T-helper 17 cell (primary cell): ENCODE measurements at places on chromosomes 4 and X.

DNA sequence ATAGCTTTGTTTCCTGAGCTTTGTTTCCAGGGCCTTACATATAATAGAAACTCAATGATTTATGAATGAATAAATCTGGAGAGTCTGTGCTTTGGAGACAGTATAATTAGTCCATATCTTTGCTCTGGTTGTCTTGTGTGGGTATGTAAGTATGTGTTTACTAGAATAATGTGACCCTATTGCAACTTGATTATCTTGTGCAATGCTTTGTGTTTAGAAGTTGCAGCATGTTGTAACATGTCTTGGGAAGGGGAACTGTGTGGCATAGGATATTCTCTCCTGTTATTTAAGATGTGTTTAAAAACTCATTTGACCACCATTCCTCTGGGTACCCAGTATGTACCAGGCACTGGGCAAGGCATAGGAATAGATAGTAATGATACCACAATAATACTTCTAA lies 6.1 kb downstream of the SPATA18 start:
- DNase-seq = no peak

GRCh38 chr4:10023050-10023419 lies 1.7 kb upstream of the SLC2A9 start:
- no peak for DNase-seq

DNA sequence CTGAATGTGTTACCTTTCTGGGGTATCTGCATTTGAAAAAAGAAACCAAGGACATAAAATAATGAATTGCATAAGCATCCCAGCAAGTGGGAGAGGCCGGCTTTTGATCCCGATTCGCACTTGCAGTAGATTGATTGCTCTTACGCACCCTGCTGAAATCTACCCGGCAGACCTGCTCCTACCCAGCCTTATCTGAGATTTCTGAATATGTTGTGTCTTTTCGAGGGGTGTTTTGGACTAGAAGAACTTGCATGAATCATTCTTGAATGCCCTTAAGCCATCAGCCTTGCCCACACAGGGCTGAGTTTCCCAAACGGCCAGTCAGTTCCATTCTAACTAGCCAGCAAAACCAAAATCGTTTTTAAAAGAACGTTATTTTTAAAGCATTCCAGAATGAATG lies 174.4 kb upstream of the BCOR start:
- DNase-seq = no peak

GRCh38 chr4:15003891-15004738 lies 1.8 kb downstream of the CPEB2 start:
- DNase-seq = peak; percentile 56

DNA sequence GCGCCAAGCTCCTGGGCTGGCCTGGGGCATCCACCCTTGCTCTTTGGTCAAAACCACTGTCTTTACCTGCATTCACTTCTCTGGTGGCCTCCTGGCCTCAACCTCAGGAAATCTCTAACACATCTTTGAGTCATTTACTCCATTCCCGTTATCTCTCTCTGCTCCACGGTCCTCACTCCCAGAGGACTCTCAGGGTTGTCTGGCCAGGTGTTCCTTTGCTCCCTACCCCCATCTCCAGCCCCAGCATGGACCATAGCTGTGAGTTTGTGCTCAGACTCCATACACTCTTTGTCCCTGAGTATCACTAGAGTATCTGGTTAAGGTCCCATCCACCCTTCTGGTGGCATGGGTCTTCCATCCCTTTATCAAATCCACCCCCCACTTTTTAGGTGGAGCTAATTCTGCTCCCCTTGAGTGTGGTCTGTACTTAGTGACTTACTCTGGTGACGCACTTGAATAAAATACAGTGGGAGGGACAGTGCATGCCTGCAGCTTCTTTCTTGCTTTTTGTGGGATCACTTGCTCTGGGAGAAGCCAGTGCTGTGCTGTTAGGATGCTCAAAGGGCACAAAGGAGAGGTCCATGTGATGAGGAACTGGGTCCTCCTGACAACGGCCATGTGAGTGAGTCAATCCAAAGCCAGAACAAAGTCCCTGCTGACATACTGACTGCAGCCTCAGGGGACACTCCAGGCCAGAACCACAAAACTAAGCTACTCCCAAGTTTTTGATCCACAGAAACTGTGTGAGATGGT lies 44.3 kb downstream of the IGFBP7 start:
- no peak for DNase-seq

DNA sequence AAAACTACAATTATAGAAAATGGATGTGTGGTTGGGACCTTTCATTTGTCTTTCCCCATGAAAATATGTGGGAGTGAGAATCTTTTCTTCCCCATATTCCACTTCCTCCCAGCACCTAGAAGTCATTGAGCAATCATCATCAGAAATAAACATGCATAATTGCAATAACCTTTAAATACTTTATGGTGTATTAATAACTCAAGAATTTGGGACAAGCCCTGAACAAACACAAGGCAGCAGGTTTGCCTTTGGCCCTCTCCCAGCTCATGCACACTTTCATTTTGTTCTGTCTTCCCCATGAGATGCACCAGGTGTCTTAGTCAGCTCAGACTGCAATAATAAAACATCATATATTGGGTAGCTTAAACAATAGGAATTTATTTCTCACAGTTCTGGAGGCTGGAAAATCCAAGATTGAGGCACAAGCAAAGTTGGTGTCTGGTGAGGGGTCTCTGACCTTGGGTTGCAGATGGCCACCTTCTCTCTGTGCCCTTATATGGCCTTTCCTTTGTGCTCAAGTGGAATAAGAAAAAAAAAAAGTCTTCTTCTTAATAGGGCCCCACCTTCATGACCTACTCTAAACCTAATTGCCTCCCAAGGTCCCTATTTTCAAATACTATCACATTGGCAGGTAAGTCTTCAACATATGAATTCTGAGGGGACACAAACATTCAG lies 34.7 kb upstream of the TMEM184C start:
- no peak for DNase-seq

- no peak for DNase-seq
Measured at GRCh38 chr4:54556051-54556450, 101.7 kb upstream of the KIT start.

GRCh38 chrX:30521440-30522182 lies 56.0 kb downstream of the TASL start:
- no peak for DNase-seq

DNA sequence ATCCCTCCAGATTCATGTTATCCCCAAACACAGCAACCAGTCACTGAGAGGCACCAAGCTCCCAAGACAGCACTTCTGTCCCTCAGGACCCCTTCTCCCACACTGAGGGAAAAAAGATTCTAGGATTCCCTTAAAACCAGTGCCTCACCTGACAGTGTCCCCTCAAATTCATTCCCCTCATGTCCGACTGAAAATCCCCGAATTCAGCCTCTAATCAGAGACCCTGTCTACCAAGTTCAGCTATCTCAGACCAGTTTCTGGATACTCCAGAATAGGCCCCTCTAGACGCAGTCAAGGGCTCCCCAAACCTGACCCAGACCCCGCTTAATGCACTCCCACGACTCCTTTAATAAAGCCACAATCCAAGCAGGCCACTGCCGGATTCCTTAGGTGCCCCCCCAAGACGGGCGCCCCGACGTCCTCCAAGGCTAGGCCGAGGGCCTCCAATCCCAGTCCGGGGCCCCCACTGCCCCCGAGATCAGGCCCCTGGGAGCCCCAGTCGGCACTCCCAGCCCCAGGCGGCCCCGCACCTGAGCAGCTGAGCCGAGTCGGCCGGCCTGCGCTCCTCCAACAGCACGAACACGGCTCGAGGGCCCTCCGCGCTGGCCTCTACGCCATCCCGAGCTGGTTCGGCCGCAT lies 457 bp downstream of the TFE3 start:
- DNase-seq = no peak

DNA sequence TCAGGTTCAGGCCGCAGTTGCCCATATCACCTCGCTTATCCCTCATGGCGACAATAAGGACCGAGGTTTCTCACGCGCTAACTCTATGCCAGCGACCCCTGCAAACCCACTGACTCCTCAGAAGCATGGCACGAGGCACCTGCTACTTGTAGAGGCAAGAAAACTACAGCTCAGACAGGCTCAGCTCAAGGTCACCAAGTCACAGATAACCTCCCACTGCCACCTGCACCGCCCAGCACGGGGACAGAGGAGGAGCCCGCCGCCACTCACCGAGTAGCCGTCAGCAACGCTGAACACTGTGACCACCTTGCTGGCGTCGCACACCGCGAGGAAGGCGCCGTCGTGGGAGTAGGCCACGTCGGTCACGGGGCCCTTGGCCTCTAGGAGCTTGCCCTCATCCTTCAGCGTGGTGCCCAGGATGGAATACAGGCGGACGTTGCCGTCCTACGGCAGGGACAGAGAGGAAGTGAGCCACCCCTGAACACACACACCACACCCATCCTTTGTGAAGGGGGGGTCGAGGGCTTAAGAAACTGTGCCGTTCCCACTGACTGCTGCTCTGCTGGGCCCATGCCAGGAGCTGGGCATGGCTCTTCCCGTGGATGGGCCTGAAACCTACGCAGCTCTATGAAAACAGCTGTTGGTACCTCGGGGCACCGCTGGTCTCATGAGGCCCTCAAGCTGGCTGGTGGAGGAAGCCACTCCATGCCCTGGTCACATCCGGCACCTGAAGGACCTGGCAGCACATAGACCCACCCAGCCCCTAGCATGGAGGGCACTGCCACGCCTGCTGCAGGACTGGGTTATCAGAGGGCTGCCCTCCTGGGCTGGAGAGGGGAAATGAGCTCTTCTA lies 38.9 kb downstream of the WDR1 start:
- no peak for DNase-seq

GRCh38 chr4:65033899-65034298 lies 624.6 kb upstream of the TECRL start:
- no peak for DNase-seq

DNA sequence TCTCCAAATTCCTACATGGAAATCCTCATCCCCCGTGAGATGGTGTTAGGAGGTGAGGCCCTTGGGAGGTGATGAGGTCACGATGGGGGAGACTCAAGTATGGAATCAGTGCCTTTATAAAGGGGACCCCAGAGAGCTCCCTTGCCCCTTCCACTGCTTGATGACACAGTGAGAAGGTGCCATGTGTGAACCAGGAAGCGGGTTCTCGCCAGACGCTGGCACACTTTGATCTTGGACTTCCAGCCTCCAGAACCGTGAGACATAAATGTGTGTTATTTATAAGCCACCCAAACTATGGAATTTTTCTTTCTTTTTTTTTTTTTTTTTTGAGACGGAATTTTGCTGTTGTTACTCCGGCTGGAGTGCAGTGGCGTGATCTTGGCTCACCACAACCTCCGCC lies 237.6 kb downstream of the DHRSX start:
- DNase-seq = no peak

- DNase-seq = no peak
Measured at GRCh38 chr4:120830204-120830603, 92.3 kb downstream of the PRDM5 start.

DNA sequence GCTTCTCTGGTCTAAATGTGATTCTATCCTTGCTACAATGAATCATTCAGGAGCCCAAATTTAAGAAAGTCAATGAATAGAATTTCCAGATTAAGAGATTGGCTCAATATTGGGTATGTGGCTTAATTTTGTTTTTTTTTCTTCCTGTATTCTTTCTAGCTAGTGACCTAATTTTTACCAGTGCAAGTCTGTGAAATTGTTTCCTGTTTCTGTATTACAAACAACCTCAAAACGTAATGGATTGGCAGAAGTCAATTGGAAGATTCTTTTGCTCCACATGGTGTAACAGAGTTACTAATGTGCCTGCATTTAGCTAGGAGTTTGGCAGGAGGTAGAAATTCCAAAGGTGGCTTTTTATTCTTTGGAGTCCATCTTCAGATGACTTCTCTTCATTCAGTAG lies 17.6 kb downstream of the DYNLT3 start:
- no peak for DNase-seq

- DNase-seq = no peak
Measured at GRCh38 chr4:57037982-57038604, 59.4 kb downstream of the POLR2B start.

DNA sequence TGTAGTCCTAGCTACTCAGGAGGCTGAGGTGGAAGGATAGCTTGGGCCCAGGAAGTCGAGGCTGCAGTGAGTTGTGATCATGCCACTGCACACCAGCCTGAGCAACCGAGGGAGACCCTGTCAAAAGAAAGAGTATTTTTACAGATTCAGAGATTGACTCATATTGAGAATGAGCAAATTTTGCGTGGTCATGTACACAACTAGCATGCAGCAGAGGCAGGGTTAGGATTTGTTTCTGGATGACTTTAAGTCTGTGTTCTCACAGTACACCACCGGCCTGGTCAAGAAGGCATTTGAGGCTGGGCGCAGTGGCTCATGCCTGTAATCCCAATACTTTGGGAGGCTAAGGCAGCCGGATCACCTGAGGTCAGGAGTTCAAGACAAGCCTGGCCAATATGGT lies 44.8 kb upstream of the CBR4 start:
- DNase-seq = no peak

DNA sequence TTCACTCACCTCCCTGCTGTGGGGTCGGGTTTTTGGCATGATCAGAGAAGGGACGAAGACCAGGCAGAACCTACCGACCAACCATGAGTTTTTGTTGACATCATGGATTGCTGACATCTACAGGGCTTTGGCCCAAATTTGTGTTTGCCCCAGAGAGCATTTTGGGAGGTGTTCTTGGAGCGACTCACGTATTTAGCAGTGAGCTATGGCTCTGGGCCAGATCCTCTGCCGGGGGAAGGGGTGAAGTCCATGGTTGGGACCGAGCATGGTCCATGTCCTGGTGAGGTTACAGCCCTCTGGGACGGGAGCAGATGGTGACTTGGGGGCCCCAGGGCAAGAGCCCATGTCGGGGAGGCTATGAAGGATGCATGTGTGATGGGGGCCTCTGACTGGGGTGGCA lies 17.4 kb downstream of the SORCS2 start:
- no peak for DNase-seq

GRCh38 chr4:69075061-69075792 lies 21.0 kb upstream of the UGT2B7 start:
- DNase-seq = no peak

DNA sequence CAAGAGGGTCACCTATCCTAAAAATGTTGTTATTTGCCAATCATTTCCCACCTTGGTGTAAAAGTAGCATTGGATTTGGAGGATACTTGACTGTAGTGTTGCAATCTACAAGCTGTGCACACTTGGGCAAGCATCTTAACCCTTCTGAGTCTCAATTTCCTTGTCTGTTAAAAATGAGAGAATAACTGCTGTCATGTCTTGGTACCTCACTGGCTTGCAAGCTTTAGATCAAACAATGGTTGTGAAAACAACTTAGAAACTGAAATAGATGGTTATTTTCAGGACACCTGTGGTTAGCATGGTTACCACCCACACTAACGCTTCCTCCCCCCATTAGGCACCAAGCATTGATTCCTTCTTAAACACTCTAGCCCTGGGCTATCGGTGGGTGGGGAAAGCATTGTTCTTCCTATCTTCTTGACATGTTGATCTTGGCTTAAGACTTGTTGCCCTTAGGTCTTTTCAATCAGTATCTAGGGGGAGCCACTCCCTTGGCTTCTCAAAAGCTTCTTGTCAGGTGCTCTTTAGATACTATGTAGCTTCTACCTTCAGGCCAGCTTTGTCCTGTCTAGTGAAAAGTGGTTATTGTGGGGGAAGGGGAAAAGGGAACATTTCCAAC lies 10.6 kb upstream of the AMOT start:
- no peak for DNase-seq

GRCh38 chrX:129724754-129725153 lies 14.0 kb upstream of the XPNPEP2 start:
- DNase-seq = no peak
